Inflammatory macrophage (primary cell): ENCODE measurements at places on chromosomes 12 and 14.

- DNase-seq, result no peak
Measured at GRCh38 chr14:57657487-57657886, 163.8 kb upstream of the CCDC198 start.

GRCh38 chr14:103343905-103344797 lies 10.1 kb downstream of the EIF5 start:
- no peak for DNase-seq

DNA sequence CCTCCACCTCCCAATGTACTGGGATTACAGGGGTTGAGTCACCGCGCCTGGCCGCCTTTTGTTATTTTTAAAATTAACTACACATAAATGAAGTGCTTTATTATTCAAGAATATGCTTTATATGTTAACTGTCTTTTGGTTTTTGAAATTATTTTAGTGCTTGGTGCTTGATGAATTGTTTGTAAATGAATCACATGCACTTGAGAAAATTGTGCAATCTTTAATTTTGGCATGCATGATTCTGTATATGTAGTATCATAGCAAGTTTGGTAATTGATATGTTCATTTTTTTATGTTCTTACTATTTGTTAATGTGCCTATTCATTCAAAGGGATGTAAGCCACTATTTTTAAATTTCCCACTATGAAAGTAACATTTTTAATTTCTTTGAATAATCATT lies 440.9 kb downstream of the NAV3 start:
- DNase-seq, result no peak

- peak; percentile 60 for DNase-seq
Measured at GRCh38 chr12:7108003-7108795, 815 bp downstream of the C1RL start.

GRCh38 chr12:109767991-109768900 lies 54.6 kb downstream of the FAM222A start:
- DNase-seq, result no peak

DNA sequence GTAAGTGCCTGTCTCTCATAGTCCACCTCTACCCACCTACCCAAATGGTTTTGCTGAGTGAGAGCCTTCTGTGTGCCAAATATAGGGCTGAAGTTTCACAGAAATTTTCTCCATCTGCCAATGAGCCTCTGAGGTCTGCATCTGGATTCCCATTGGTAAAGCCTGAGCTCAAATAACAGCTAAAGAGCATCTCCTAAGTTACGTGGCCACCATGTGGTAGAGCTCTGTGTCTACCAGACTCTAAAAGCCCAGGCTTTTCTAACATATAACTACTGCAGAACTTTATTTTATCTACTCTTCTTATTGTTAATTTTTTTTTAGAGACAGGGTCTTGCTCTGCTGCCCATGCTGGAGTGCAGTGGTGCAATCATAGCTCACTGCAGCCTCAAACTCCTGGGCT lies 16.0 kb downstream of the AMDHD1 start:
- peak; percentile 48 for DNase-seq

DNA sequence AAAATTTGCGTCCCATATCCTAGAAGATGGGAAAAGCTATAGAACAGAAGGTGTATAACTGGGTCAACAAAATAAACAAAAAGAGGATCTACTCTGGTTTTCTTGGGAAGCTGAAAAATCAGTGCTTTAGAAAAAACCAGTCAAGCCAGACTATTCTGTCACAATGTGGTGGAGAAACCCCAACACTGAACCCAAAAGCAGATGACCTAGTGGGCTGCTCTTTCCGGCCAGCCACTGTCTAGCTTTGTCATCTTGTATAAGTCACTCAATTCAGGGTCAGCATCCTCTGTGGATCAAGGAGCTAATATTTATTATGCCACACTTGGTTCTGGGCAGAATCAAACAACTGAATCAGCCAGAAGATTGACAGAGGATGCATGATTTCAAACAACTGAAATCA lies 26.6 kb upstream of the TMCC3 start:
- peak; percentile 96 for DNase-seq

DNA sequence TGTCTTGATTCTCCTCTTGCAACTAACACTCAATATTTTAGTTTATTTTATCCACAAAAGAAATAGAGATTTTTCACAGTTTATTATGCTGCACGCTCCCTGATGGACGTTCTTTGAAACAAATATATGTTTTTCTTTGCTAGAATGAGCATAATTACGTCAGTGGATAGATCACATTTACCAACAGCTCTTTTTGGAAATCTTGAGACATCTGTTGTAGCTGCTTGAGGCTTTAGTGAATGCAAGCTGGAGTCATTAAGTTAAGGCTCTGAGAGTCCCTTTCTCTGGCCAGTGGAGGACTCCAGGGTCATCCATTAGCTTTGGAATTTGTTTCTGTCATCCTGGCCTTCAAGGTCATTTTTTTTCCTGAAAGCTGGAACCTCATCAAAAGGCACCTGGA lies 405.6 kb upstream of the TMEM132C start:
- DNase-seq, result no peak

DNA sequence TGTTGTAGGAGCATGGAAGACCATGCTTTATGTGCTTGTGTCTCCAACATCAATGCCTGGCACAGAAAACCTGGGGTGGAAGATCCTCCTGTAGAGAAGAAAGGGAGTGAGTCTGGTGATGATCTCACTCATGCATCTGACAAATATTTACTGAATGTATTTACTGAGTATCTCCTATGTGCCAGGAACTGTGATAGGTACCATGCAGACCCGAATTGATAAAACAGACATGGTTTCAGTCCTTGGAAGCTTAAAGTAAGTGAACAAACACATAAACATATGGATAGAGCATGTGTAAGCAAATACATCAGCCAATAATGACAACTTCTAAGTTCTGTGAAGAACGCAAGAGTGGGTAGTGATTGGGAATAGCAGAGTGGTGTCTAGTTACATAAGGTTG lies 117.0 kb upstream of the CCDC198 start:
- no peak for DNase-seq

GRCh38 chr12:113900716-113901115 lies 65.4 kb downstream of the RBM19 start:
- DNase-seq, result no peak

DNA sequence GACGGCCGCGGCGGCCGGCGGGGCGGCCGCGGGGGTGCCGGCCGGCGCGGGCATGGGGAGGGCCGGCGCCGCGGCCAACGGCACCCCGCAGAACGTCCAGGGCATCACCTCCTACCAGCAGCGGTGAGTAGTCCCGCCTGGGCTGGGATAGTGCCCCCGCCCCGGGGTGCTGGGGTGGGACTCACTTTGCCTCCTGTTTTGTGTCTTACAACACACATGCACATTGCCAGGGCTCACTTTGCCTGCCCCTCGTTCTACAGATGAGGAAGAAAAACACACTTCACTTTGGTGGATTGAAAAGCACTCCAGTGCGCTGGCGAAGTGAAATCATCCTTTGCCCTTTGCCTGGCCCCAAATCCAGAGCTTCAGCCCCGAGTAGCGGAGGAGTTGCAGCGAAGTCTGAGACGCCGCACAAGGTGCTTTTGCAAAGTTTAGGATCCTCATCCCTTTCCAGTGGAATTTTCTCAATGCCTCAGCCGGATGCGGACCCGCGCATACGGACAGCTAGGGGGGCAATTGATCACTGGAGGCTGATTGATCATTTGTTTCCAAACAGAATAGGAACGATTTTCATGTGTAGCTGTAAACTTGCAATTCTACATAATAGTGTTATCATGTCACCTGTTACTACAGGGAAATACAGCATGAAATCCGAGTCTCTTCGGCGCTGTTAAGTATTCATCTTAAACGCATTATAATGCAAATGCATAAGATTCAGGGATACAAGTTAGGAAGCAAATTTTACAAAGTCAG lies 3.6 kb upstream of the NPAS3 start:
- DNase-seq, result no peak

DNA sequence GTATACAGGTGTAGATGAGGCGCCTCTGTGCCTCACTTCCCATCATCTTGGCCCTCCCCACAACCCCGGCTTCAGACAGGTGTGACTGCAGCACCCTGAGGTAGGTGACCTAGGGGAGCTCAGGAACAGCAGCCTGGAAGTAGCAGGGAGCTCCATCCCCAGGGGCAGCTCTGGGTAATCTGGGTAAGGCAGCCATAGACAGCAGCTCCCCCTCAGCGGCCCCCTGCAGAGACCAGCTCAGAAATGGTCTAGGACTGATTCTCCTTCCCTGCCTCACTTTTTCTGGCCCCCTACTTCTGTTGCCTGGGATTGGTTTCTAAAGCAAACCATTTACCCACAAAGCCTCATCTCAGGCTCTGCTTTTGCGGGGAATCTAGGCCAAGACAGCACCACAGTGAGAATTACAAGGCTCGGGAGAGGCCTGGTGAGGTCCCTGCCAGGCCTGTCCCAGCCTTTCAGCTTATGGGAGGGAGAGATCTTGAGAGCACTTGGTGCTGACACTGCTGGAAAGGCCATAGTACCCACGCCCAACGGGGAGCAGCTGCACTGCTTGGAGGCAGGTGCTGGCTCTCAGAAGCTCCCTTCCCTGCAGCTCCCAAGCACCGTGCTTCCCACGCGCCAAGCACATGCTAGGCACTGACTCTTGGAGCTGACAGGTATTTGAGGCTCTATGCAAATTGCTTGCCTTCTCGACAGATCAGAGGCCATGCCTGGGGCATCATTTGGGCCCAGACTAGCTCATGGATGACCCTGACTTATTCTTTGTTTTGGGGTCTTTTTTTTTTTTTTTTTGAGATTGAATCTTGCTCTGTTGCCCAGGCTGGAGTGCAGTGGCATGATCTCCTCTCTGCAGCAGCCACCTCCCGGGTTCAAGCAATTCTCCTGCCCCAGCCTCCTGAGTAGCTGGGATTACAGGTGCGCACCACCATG lies 45.1 kb upstream of the TRAF3 start:
- no peak for DNase-seq

DNA sequence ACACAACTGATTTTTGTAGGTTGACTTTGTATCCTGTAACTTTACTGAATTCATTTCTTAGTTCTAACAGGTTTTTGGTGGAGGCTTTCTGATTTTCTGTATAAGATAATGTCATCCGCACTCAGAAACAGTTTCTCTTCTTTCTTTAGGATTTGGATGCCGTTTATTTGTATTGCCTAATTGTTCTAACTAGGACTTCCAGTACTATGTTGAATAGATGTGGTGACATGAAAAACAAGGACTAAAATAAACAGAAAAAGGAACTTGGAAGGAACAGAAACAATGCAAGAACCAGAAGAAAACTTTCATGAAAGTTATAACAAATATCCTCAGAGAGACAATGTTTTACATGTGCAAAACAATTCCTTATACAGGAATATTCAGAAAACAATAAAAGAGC lies 100.3 kb downstream of the GTF2A1 start:
- no peak for DNase-seq

GRCh38 chr12:110247340-110248095 lies 33.5 kb upstream of the ATP2A2 start:
- DNase-seq, result no peak

DNA sequence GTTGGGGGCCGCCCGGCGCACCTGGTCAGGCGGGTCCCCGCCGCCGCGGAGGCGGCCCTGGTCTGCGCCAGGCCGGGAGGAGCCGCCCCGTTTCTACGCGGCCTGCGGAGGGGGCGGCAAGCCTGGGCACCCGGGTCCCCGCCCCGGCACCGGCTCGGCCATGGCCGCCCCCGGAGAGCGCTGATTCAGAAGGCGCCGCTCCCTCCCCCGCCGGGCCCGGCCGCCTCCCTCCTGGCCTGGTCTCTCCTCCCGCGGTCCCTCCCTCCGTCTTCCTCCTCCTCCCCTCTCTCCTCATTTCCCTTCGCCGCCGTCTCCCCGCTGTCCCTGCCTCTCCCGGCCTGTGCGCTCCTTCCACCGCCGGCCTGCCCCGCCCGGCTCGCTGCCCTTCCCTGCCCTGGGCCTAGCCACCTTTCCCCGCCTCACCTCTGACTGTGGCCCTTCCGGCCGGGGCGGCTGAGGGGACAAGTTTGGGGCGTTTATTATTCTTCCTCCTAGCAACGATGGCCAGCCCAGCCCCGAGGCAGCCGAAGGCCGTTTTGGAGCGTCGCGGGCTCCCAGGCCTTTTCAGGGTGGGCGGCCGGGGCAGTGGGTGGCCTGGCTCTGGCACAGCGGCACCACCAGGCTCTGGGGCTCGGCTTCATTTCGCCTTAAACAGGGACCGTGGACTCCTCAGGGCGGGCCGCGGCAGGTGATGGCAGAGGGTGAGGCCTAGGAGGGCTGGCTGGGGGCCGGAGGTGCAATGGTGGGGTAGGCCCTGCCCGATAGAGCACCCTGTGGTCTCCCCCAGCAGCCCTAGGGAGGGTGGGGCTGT lies 768 bp downstream of the CEP170B start:
- DNase-seq, result no peak

- DNase-seq, result peak; percentile 61
Measured at GRCh38 chr12:89525824-89526770, at the start of gene POC1B. Gene POC1B (minus strand): TSS chr12:89526047. CDS start chr12:89525895, 152 bp downstream.

DNA sequence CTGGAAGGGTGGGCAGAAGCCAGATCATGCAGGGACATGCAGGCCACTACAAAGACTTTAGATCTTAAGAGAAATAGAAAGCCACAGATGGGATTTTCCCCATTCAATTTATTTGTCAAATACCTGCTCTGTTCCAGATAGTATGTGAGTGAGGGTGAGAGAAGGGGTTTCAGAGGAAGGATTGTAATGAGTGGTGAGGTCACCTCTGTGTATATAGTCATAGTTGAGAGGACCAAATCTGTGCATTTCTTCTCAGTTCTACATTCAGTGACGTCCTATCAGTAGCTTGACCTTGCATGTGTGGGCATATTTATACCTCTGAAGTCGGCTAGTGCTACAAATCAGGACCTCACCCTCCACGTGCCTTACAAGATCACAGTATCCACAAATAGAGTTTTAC lies 31.2 kb upstream of the RBM19 start:
- DNase-seq, result no peak

DNA sequence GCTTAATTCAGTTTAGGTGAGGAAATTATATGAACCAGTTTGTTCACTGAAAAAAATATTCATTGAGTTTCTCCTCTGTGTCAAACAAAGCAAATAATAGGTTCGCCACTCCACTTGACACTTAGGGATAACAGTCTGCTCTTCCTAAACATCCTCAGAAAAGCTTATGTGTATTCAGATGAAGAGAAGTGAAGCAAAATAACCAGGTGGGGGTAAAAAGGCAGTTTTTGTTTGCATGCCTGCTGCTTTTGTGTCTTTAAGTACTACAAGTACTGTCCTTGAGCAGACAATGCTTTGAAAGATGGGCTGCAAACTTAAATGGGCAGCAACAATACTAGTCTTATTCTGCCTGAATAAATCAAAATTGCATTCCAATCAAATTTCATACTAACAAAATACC lies 910.7 kb upstream of the MDGA2 start:
- DNase-seq, result no peak

GRCh38 chr14:50770586-50770985 lies 60.4 kb downstream of the NIN start:
- no peak for DNase-seq

DNA sequence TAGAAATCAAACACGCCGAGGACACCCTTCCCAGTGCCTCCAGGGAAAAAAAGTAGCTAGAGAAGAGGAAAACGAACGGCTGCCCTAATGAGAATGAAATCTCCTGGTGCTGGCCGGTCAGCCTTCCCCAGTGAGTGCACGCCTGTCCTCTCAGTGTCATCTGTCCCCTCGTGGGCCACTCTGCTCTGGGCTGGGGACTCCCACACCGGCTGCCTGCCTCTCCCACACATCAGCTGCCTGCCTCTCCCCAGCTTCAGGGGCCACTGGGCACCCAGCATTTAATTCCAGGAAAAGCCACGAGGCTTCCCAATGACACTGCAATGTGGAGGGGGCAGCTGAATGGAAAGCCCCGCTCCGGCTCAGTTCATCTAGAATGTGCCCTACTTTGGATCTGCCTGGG lies 59.0 kb downstream of the CCDC85C start:
- no peak for DNase-seq

GRCh38 chr12:613996-614395 lies 49.2 kb downstream of the NINJ2 start:
- peak; percentile 17 for DNase-seq

GRCh38 chr14:73662487-73662943 lies 17.7 kb downstream of the DNAL1 start:
- peak; percentile 49 for DNase-seq

GRCh38 chr12:22334410-22335100 lies at the start of gene ST8SIA1:
Gene ST8SIA1 (minus strand): TSS chr12:22334707. CDS start chr12:22334232, 475 bp downstream.
- DNase-seq, result no peak
